ENCODE measurements at places on chromosomes 5 and 9.

- no peak for DNase-seq
Observed at GRCh38 chr5:138920181-138920580, 45.0 kb upstream of the LRRTM2 start.

- no peak for DNase-seq
Observed at GRCh38 chr5:126799780-126800179, 22.8 kb downstream of the LMNB1 start.

GRCh38 chr5:79488058-79488457 is 25.9 kb downstream of the HOMER1 start:
- DNase-seq: no peak

GRCh38 chr9:72205513-72205912 is 56.3 kb downstream of the GDA start:
- no peak for DNase-seq

DNA sequence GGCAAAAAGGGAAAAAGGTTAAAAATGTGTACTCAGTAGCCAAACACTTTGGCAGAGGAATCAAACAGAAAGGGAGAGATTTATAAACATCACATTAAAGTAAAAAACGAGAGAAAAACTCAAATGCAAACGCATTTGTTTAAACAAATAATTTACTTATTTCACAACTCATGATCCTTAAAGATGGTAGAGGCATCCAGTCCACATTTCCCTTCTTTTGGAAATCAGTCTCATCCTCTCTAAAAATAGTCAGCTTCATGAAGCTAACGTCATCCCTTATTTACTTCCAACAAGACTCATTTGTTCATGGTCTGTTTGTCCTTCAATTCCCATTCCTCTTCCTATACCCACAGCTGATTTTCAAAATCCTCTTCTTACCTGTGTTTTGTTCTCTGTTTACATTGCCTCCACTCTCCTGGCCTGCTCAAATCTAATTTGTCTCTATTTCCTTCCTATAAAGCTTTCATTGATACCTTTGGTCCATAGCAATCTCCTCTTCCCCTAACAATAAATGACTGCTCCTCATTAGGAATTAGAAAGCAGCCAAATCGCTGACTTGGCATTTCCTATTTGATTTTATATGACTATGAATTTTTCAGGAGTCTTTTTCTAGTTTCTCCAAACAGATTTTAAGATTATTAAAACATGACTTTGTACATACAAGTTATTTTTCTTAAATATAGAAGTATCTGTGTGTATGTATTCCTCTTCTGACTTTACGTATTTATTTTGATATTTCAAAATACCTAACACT is 805.3 kb downstream of the TLE1 start:
- DNase-seq: no peak

DNA sequence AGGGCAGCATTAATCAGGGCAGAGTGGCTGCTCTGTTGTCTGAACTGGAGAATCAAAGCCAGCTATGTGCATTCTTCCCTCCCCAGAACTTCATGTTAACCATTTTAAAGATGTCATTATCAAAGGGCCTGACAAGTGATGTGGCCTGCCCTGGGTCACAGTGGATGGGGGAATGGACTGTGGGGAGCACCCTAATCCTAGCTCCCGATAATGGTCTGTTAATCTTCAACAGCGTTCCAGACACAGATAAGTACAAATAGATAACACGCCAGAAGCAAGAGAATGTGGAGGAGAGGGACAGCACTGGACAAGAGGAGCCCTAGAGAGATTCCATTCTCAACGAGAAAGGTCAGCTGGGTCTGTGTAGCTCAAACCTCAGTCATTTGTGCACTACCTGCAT is 77.5 kb downstream of the DPYSL3 start:
- no peak for DNase-seq

- DNase-seq: no peak
Observed at GRCh38 chr5:76789991-76790581, 28.7 kb upstream of the F2RL1 start.

GRCh38 chr5:170632985-170633234 is 129.1 kb downstream of the KCNIP1 start:
- peak; percentile 67 for DNase-seq

- no peak for DNase-seq
Observed at GRCh38 chr5:116632890-116633289, 58.3 kb upstream of the SEMA6A start.

DNA sequence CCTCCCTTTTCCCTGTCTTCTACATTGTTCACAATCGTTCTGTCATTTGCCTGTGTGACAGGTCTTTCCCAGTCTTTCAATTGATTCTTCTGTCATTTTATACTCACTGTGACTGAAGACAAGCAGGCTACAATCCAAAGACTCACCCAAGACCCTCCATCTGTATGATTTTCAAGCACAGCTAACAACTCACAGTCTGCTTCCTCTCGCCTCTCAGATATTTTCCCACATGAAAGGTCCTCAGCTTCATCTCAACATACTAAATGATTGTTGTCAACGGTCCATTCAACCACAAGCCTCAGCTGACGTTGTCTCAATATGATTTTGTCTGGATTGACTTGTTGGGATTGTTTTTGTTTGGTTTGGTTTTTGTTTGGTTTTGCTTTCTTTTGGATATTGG is 346.5 kb downstream of the NFIB start:
- DNase-seq: no peak

DNA sequence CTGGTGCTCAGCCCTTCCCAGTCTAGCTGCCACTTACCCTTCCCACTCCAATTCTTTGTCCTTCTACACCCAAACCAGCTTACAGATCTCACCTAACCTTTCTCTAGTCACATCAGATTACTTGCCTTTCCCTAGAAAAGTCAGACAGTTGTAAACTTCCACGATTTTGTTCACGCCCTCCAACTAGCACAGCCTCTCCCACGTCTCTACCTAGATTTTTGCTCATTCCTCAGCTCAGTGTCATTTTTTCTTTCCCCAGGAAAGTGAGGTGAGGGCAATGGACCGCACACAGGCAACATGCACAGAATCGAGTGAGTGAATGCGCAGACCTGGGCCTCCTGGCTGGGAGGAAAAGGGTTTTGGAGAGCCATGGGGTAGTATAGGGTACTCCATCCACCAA is 20.9 kb upstream of the PRUNE2 start:
- no peak for DNase-seq

- no peak for DNase-seq
Observed at GRCh38 chr9:12705738-12706391, 12.7 kb downstream of the TYRP1 start.

GRCh38 chr9:116369706-116370105 is 216.1 kb downstream of the PAPPA start:
- no peak for DNase-seq

- DNase-seq: no peak
Observed at GRCh38 chr5:134129411-134130238, 15.1 kb downstream of the TCF7 start.

- DNase-seq: peak; percentile 41
Observed at GRCh38 chr5:14581891-14582796, 552 bp downstream of the OTULINL start.

- DNase-seq: no peak
Observed at GRCh38 chr5:23396346-23396745, 111.1 kb upstream of the PRDM9 start.

GRCh38 chr9:113963017-113963620 is 87.0 kb downstream of the ZNF618 start:
- peak; percentile 37 for DNase-seq

DNA sequence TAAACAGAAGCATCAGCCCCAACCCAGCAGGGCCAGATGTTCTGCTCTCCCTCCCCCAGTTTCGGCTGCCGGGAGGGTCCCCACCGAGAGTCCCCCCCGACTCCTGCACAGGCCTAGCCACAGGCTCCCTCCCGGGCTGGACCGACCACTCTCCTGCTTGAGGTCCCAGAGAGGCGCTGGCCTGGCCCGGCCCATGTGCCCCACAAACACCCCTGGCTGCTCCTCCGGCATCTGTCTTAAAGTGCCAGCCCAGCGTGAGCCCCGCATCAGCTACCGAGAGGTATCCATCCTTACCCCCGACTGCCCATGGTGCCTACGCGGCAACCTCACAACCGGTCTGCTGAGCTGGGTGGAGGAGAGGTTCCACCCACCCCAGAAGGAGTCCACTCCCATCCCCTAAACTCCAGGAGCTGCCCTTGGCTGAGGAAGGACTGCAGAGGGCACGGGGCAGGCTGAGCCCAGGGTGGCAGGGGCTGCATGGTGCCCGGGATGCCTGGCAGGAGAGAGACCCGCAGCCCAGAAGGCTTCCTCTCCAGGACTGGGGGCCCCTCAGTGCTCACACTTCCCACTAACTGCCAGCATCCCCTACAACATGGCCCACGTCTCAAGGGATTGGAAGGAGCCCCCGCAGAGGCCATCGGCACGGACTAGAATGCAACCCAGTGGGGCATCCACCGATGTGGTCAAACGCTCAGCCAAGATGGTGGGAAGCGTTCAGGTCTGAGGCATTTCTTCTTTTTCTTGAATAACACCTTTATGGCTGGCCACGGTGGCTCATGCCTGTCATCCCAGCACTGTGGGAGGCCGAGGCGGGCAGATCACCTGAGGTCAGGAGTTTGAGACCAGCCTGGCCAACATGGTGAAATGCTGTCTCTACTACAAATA is 15.6 kb upstream of the EGFL7 start:
- peak; percentile 66 for DNase-seq

DNA sequence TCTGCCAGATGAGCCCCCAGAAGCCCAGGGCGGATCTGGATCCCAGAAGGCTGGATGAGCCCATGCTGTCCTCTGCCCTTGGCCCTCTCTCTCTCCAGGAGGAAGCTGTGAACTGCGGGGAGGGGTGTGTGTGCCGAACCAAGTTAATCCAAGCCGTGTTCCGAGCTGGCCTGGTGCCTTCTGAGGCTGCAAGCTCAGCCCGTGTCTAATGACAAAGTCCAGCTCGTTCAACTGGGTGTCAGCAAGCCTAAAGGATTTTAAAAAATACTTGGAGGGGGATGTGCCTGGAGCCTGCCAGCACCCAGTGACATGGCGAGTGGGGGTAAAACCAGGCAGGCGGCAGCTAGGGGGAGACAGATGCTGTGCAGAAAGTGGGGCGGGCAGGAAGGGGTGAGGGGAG is 8.0 kb downstream of the STC2 start:
- DNase-seq: no peak

DNA sequence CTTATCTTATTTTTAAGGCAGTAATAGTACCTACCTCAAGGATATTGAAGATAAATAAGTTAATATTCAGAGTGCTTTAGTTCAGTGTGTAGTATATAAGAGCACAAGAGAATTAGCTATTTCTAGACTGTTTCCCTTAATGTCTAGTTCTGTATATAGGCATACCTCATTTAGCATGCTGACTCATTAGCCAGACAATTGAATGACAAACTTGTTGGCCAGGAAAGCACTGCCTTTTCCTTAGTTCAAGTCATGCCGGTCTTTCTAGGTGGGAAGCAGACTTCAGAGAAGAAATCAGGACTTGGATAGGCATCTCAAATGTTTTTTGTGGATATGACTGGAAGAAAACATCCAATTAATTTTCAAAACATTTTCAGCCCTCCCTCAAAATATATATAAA is 3.2 kb upstream of the FBXO4 start:
- DNase-seq: no peak

GRCh38 chr5:121668635-121669034 is 183.0 kb upstream of the FTMT start:
- DNase-seq: peak; percentile 0
